Fibroblast of skin of scalp (primary cell): ENCODE measurements at places on chromosomes 6 and 20.

DNA sequence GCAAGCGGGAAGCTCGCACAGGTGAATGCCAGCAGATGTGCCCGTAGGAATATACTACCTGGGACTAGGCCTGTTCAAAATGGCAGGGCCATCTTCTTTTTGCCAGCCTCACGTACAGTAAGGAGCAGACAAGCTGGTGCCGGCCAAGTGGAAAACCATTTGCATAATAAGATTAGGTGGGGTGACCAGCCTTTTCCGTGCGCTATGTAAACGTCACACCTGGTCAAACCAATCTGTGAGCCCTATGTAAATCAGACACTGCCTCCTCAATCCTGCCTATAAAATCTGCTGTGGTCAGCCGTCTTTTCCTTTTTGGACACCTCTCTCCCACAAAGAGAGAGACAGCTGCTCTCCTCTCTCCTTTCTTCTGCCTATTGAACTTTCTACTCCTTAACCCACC, 60.8 kb upstream of the TMEM30A start:
- no peak for DNase-seq

- no peak for DNase-seq
These were observed 17.0 kb downstream of the NFATC2 start for GRCh38 chr20:51525241-51526105.

GRCh38 chr20:19121463-19121862, 91.0 kb upstream of the SLC24A3 start:
- no peak for DNase-seq

- no peak for DNase-seq
These were observed 145.1 kb downstream of the QKI start for GRCh38 chr6:163559661-163560060.

DNA sequence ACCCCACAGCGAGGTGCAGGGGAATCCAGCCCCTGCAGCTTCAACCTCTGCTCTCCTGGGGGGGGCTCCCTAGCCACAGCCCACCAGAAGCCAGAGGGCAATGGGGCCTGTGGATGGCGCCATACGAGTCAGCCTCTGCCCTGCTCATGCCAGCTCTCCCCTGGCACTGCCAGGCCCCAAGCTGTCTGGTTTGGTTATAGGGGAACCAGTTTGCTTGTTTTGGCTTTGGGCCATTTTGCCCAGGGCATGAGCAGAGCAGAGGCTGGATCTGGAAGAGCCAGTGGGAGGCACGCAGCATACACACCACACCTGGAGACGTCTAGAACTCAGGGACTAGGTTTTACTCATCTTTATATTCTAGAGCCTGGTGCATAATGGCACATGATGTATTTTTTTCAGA, 66.7 kb upstream of the SLC22A16 start:
- DNase-seq, result no peak

GRCh38 chr6:33856031-33856590, 52.3 kb upstream of the MLN start:
- DNase-seq, result no peak

GRCh38 chr6:46539866-46540265, 48.6 kb upstream of the RCAN2 start:
- no peak for DNase-seq

DNA sequence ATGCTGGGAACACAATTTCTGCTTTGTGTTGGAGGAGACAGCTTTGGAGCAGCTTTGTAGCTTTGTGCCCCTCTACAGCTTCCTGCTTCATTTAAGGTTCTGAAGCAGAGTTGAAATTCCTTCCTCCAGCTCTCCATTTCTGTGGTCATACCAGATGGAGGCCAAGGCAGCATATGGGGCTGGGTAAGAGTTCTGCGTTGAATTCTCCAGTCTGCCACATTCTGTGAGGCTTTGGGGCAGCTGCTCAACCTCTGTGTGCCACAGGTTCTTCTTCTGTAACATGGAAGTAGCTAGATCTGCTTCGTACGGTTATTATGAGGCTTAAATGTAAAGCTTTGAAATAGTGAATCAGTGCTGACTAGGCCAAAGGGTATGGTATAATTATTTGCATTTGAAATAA, 2.9 kb upstream of the TRIM26 start:
- DNase-seq, result no peak

DNA sequence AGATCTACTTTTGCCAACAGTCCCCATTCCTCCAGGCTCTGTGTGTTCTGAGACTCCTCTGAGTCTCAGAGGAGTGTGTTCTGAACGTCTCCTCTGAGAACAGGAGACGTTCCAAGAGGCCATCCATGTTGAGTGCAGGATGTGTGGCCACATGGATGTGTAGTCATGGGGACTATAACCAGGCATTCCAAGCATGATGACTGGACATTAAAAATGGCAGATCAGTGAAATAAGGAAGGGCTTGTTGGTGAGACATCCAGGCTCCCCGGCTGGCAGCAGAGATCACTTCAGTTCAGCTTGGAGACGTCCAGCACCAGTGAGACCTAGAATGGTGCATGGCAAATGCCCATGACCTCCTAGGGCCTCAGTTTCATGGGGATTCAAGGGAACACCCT, 34.3 kb upstream of the POU5F1 start:
- peak; percentile 8 for DNase-seq

DNA sequence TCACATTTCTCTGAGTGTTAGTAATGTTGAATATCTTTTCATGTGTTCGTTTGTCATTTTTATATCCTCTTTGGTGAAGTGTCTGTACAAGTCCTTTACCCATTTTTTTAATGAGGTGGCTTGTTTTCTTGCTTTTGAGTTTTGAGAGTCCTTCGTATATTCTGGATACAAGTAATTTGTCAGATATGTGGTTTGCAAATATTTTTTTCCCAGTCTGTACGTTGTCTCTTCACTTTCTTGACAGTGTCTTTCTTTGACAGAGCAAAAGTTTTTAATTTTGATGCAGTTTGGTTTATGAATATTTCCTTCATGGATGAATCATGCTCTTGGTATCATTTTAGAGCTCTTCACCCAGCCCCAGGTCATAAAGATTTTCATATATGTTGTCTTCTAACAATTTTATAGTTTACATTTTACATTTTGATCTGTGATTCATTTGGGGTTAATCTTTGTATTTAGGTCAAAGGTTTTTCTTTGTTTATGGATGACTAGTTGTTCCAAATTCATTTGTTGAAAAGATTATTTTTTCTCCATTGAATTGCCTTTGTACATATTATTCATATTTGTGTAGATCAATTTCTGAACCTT, 152.5 kb downstream of the MRPL14 start:
- peak; percentile 71 for DNase-seq

DNA sequence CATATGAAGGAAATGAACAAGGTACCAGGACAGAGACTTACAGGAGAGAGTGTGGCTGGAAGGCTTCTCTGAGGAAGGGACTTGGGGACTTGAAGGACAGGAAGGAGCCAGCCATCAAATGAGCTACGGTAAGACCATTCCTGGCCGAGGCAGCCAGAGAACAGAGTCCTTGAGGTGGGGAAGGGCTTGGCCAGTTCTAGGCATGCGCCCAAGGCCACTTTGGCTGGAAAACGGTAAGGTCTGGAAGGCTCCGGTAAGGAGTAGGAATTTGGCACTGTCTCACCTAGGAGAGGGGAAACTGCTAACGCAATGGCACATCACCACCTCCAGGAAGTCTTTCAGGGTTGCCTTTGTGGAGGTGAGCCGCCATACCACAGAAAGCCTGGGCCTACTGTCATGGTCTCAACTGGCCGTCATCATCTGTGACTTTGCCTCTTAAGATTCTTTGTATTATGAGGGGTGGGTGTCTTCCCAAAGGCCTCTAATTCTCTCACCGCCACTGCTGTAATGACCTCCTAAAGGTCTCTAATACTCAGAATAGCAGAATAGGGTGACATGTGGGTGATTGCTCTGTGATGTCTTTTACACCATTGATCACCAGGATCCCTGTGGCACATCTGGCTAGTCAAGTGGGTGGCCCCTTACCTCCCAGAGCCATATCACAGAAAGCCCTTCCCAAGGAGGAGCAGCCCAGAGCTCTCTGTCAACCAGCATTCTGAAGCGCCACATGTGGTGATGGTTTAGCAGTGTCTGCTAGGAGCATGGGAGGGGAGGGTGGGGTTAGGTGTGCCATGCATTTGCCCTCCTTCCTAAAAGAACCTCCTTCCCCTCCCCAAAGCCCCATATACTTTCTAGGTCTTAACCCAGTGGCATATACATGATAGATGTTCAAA, 17.7 kb upstream of the STX16 start:
- no peak for DNase-seq

DNA sequence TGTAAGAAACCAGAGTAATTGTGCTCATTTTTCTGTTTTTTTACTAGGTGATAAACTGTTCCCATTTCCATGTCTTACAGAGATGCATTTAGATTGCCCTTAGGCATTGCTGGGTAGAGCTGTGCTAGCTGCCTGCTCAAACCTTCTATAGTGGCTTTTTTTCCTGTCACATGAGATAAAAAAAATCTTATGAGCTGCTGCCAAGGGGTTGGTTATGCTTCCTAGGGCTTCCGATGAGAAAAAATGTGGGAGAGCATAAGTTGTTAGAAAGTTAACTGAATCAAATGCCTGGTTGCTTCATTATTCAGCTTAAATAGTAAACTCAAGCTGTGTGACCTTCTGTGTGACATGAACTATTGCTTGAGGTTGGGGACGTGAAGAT, 50.0 kb upstream of the NOX3 start:
- no peak for DNase-seq

DNA sequence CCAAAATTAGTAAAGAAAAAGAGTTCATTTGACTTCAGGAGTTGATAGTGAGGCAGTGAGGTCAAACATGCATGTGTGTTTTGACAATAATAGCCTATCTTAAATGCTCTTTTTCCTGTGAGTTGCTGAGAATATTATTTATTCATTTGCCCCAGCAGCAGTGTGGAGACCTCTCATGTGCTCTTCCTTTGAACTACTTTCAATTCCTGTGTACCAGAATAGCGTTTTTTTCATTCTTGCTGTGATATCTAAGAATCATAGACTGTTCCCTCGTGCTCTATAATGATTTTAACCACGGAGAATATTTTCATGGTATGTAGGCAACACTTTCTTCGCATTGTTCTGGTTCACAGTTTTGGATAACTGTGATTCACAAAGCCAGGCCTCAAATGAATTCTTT, 5.2 kb downstream of the CDYL start:
- DNase-seq, result no peak

GRCh38 chr6:227074-227782, 65.1 kb upstream of the DUSP22 start:
- peak; percentile 46 for DNase-seq

DNA sequence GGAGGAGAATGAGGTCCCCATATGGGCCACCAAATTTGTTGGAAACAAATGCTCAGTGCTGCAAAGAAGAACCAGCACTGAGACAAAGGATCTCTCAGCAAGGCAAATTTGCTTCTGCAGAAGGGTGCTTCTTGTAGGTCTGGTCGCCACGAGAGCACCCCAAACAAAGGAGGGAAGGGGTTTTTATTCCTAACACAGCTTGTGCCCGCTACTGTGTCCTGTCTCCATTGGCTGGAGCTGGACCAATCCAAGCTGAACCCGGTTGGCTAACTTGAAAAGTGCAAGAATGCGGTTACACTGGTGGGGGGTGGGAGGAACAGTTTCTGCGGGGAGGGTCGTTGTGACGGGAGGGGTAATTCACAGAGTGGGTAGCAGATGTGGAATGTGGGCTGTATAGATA, 54.1 kb upstream of the TULP1 start:
- no peak for DNase-seq

DNA sequence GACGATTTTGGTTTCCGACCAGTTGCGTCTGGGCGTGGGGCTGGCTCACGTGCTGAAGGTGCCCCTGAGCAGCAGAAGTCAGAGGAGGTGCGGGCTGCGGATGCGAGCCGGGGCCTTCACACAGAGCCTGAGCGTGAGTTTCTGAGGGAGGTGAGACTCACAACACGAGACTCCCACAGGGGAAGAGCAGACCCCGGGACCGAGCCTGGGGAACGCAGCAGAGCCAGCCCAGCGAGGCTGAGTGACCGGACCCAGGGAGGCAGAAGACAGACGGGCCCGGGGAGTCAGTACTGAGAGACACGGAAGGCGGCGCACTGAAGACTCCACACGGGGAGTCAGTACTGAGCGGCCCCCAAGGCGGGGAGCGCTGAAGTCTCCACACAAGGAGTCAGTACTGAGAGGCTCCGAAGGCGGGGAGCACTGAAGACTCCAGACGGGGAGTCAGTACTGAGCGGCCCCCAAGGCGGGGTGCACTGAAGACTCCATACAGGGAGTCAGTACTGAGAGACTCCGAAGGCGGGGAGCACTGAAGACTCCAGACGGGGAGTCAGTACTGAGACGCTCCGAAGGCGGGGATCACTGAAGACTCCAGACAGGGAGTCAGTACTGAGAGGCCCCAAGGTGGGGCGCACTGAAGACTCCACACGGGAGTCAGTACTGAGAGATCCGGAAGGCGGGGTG, 77.8 kb downstream of the DLL1 start:
- no peak for DNase-seq

GRCh38 chr20:42046371-42047085, 428.4 kb upstream of the CHD6 start:
- DNase-seq, result no peak

DNA sequence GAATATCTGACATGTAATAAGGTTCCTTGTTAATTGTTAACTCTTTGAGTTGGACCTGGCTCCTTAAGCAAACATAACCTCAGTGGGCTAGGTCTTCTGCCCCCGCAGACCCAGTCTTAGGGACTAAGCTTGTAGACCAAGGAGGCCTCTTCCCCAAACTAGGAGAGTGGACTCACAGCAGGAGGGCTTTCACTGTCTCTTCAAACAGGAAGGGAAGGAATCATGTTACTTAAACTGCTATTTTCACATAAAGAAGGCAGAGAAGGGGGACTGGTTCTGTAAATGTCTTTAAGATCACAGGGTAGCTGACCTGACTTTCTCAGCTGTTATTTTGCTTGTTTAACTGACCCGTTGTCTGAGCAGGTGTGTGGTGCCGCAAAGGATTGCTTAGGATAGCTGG, 34.9 kb upstream of the PRDM1 start:
- DNase-seq, result peak; percentile 23

- DNase-seq, result no peak
These were observed 112.0 kb upstream of the SGK1 start for GRCh38 chr6:134429861-134430380.

GRCh38 chr6:166393535-166393823, 10.7 kb upstream of the MPC1 start:
- DNase-seq, result no peak

DNA sequence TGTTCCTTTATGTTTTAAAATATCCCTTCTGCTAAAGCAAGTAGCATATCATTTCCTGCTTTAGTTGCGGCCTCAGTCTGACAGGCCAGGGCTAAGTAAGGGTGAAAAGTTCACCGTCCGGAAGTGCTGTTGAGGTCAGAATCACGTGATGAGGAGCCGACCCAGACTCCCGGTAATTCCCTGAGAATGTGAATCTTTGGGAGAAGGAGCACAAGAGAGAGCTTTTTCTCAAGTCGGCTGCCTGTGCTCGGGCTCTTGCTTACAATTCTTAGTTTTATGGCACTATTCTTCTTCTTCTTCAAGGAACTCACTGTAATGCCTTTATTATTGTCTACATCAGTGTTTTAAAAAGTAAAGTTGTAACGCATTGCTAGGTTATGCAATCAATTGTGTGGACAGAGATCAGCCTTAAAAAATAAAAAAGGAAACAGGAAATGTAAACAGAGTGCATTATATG, 309.3 kb downstream of the PRL start:
- peak; percentile 91 for DNase-seq

- DNase-seq, result no peak
These were observed 203.5 kb upstream of the JAG1 start for GRCh38 chr20:10877342-10877741.

- DNase-seq, result peak; percentile 83
These were observed 113.5 kb upstream of the PHACTR1 start for GRCh38 chr6:12602951-12603672.

GRCh38 chr6:44133003-44133931, 5.9 kb downstream of the TMEM63B start:
- peak; percentile 70 for DNase-seq

GRCh38 chr6:143451531-143451930, 926 bp downstream of the PEX3 start:
- DNase-seq, result no peak
